ENCODE measurements at places on chromosomes 1 and 21.

DNA sequence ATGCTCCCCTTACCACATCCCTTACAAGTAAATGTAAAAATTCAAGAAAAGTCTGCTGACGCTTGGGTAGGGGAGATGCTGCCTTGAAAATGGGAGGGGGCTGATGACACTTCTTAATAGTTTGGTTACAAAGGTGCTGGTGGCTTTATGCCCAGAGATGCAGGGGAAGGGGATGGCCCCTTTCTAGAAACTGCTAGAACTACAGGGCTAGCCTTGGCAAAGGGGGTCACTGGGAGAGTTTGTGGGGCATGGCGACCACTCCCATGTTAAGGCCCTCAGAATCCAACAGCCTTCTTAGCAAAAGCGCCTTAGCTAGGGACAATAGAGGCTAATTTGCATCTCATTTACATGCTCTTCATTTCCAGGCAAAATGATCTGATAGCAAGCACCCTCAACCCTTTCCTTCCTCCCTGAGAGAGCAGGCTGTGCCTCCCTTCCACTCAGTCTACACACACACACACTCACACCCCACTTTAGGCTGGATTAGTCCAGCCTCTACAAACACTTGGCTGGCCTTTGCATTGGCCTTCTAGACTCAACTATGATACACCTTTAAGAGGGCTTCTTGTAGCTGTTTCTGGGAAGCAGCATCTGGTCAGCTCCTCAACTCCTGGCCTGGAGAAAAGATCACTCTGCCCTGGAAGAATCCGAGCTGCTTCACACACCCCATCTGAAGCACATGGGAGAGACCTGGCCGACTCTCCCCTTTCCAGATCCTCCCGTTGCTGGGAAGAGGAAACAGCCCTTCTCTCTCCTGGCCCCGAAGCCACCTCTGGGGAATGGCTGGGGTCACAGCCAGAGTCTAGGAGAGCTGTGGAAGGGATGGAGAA, 1.7 kb downstream of the SEMA6C start:
- DNase-seq = no peak

DNA sequence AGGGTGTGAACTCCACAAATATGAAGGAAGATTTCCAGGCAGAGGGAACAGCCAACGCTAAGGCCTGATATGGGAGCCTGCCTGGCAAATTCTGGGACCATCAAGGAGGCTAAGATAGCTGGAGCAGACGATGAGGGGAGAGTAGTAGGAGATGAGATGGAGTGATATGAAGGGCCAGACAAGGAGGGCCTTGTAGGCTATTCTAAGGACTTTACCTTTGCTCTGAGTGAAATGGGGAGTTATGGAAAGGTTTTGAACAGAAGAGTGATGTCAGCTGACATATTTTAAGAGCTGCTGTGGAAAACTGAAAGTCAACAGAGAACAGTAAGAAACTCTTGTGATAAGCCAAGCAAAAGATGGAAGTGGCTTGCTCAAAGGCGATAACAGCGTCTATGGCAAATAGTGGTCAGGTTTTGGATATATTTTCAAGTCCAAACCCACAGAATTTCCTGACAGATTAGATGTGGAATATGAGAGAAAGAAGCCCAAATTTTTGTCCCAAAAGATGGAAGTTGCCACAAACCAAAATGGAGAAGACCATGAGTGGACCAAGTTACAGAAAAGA, 2.1 kb upstream of the TP53BP2 start:
- no peak for DNase-seq

DNA sequence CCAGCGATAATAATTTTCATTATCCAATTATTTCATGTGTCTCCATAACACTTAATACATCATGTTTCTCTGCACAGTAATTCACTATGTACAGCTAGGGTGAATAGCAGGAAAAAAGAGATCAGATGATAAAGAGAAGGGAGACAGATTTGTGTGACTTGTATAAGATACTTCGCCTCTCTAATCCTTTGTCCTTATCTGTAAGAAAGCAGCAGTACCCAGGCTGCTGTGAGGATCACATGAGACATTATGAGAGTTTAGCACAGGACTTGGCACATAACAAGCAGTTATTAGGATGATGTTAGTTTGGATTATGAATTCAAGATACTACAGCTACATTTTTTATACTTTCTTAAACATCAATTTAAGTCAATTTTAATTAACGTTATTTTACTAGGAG, 6.3 kb downstream of the ERG start:
- DNase-seq = no peak

DNA sequence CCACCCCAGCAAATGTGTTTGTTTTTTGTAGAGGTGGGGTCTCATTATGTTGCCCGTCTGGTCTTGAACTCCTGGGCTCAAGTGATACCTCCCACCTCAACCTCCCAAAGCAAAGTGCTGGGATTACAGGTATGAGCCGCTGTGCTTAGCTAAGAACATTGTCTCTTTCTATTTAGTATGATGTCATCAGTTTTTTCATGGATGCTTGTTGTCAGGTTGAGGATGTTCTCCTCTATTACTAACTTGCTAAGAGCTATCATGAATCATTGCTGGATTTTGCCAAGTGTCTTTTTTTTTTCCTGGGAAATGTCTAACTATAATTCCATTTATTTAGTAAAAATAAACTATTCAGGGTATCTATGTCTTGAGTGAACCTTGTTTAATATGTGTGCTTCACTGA, 19.0 kb upstream of the MPC2 start:
- DNase-seq = no peak

- no peak for DNase-seq
These were observed 22.4 kb downstream of the NADK start for GRCh38 chr1:1755852-1756251.

DNA sequence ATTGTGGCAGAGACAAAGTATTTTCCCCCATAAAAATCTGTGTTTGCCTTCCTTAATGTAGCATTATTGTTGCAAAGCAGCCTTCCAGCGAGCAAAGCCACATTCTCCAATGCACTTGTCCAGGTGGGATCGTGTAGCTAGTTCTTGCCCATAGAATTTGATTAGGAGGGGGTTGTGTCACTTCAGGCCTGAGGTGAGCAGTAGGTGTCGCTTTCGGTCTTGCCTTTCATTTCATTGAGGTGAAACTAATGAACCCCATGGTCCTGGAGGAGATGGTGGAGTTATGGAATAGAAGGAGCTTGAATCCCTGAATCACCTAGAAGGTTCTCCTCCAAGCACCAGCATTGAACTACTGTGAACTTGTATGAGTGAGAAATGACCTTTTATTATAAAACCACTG, 318.9 kb upstream of the PBX1 start:
- no peak for DNase-seq

DNA sequence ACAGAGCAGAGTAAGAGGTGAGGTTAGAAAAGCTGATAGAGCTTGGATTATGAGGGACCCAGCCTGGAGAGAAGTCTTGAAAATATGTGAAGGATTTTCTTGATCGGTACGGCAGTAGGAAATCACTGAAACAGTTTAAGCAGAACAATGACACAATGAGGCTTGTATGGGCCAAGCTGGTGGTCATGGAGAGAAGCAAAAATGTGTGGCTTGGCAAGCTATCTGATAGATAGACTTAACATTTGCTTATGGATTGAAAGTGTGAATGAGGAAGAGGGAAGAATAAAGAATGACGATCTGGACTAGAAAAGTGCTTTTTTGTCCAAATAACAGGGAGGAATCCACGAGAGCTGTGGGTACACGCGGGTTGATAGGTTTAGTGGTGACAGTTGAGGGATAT, 15.4 kb upstream of the XPR1 start:
- no peak for DNase-seq
